ENCODE measurements at places on chromosomes 3 and 15. TPM values are rescaled to one million over a fixed set of nuclear protein-coding genes. Genes with fewer than 3 reads are reported as not detected.

DNA sequence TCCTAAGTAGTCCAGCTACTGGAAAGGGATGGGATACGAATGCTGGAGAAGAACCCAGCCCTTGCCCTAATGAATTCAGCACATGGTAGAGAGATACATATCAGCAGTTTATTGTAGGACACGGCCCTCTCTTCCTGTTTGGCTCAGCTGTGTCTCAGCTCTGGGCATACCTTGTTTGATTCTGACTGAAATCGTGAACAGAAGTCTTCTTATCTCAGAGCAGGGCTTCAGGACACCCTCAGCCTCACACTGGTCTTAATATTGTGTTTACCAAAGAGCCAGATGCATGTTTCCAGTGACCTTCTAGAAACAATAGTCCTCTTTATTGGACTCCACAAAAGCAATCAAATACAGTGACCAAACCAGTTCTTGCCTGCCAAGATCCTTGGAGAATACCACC, 54.7 kb downstream of the FAM174B start:
- DNase-seq = peak; percentile 51

GRCh38 chr3:112474796-112475195, 24.5 kb downstream of the BTLA start:
- no peak for DNase-seq

DNA sequence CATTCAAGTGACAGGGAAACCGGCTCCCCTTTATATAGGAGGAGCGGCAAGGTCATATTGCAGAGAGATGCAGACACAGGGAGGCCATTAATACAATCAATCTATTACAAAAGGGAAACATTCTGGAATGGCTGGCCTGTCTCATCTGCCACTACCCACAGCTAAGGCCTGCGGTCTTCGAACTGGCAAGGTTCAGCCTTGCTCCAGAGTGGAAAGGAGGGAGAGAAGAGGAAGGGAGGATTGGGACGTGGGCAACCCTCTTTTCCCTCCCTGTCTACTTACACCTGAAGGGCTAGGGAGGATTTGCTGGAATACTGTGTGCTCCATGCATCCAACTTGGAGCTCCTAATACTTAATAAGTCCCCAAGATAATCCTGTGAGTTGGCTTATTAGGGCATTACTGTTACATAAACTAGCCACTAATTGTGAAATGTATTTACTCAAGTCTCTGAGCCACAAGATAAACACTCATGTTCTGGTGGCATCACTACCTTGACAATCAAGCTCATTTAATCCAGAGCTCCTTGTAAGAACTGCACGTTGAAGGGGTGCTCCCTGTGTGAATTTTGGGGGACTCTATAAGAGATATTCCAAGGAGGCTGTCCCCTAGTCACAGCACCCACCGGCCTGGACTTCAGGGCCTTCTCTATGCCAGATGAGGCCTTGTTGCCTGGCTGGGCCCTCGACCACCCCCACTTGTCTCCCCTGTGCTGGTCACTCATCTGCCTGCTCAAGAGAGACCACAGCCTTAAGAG, 19.7 kb upstream of the CCDC174 start:
- no peak for DNase-seq

- no peak for DNase-seq
Observed at GRCh38 chr3:100641471-100642032, 32.2 kb downstream of the ADGRG7 start.

DNA sequence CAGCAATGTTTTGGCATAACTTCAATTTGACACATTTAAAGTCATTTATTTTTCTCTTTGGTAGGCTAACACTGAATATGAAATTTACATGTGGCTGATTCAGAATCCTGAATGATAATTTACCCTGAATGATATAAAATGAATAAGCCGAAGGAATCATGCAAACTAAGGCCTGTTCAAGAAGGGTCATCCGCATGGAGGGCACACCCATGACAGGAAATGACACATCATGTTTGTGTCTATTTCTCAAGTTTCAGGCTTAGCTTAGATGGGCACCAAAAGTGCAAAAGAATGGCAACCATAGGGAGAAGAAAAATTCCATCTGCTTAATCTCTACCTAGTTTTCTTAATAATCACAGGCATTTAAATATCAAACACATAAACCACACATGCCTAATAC, 141.5 kb downstream of the DUT start:
- DNase-seq = peak; percentile 74

CHRFAM7A gene
- total RNA-seq = not detected

DNA sequence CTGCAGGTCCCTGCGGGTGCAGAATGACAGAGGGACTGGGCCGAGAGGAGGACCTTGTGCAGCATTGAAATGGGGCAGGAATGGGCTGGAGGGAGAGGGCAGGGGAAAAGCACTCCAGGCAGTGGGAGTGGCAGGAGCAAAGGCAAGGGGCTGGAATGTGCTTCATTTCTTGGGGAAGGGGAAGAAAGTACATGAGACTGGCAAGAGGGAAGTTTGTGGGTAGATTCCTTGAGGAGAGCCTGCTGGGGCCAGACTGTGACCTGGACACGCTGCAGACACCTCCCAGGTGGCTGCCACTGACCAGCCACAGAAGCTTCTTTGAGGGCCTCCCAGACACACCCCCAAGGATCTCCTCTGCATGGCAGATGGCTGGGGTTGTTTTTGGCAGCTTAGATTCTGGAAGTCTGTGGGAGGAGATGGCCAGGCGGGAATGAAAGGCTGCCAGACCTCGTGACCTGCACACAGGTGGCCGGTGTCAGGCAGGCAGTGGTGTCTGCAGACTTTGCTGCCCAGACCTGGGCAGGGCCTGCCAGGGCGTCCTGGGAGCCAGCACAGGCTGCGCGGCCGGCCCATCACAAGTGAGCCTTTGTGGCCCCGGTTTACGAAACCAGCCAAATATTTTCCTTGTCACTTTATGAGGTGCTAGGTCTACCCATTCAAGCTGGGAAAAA, 53.1 kb downstream of the SPSB4 start:
- no peak for DNase-seq

GP9 gene
- total RNA-seq = not detected

GRCh38 chr3:141412936-141413354, 44.6 kb downstream of the ZBTB38 start:
- no peak for DNase-seq

GRCh38 chr3:81198216-81198615, 563.2 kb downstream of the GBE1 start:
- no peak for DNase-seq

C3orf49 gene
- total RNA-seq = not detected

- no peak for DNase-seq
Observed at GRCh38 chr3:141306922-141307321, 61.4 kb upstream of the ZBTB38 start.

DNA sequence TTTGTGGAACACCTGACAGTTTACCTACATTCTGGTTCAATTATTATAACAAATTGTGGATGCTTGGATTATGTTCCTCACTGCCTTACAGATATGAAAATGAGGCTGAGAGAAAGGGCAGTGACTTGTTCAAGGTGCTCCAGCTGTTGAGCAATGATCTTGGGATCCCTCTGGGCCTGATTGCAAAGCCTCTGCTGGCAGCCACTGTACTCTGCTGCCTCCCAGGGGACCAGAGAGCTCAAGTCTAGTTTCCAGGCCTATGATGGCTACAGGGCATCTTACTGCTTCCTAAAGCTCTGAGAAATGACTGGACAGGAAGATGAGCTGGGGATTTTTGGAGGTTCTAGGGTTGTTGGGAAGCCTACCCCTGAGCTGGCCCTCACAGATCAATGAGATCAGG, 2.3 kb upstream of the SHC4 start:
- DNase-seq = peak; percentile 78

DNA sequence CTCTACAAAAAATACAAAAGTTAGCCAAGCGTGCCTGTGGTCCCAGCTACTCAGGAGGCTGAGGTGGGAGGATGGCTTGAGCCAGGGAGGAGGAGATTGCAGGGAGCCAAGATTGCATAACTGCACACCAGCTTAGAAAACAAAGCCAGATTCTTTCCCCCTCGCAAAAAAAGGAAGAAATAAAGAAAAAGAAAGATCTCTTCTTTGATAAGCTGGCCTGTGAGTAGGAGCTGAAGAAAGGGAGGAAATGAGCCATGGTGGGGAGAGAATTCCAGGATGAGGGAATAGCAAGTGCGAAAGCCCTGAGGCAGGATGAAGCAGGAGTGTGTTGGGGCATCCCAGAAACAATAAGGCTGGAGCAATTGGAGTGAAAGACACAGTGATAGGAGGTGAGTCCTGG, 24.5 kb upstream of the TOP2B start:
- peak; percentile 66 for DNase-seq

GOLGA6L10 gene
- total RNA-seq = 0.10 TPM

DNA sequence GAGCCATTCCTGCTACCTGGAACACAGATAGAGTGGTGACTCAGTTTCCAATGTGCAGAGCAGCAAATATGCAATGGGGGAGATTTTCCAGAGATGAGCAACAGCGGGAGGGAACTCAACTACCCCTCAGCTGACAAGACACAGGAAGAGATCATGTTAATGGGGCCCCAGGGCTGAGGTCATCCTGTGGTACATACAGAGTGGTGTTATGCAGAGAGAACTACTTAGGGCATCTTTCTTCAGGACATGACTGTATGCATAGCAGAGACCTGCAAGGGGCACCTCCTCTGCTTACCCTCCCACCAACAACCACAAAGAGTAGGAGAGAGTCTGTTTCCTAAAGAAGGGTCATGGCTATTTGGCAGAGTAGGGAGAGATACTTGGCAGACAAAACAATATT, 6.8 kb upstream of the TBC1D5 start:
- DNase-seq = peak; percentile 20

TMIE gene
- 0.10 TPM for total RNA-seq

CD200 gene
- 0.49 TPM for total RNA-seq

GRCh38 chr15:33425142-33425541, 114.4 kb downstream of the RYR3 start:
- peak; percentile 13 for DNase-seq

GRCh38 chr3:111737706-111738086, 121.4 kb upstream of the PHLDB2 start:
- peak; percentile 94 for DNase-seq

GRCh38 chr3:126885425-126885824, 97.5 kb upstream of the PLXNA1 start:
- DNase-seq = no peak

FOXL2 gene
- 0.36 TPM for total RNA-seq

DNA sequence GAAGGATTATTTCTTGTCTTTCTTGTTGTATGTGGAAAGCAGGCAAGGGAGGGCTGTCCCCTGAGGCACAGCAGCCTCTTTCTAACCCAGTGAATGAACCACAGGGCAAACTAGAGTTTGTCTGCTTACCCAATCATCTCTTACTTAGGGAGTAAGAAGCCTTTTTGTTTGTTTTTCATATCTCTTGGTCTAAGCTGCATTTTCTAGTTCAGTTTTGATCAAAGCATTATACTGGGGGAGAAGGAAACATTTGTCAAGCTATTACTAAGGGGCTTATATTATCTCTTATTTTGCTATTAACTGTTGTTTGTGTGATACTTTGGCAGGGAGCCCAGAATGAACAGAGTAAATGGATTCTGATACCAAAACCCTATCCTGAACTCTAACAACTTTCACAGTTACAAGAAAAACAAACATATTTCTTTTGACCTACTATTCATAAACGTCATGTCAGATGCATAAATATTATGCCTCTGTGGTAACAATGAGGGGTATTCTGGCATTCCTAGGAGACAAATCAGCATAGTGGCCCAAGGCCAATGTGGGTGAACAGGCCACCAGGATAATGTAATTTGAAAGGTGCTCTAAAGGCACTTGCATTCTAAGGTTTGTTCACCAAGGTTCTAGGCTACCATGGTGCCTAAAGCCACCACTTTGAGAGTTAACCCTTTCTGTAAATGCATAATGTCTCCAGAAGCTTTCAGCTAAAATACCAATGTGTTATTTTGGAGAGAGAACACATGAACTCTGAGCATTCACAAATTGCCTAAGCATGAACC, 271.6 kb upstream of the ZPLD1 start:
- no peak for DNase-seq

SLC22A13 gene
- 0.29 TPM for total RNA-seq

DNA sequence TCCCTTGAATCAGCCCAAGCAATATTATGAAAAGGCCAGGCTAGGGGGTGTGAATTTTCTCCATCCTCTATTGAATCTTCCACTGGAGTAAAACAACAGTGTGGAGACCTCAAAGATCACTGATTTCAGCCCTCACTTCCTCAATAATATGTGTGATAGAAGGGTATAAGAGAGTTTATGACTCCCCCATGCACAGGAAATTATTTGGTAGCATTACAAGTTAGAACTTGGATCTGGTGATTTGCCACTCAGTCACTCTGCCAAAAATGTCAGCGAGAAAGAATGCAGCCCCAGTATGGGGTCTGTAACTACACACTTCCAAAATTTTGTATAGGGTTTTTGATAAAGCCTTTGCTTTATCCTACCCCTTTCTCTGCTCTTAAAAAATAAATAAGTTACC, 81.0 kb upstream of the KCNMB2 start:
- peak; percentile 26 for DNase-seq

RYR3 gene
- under 0.01 TPM for total RNA-seq

DNA sequence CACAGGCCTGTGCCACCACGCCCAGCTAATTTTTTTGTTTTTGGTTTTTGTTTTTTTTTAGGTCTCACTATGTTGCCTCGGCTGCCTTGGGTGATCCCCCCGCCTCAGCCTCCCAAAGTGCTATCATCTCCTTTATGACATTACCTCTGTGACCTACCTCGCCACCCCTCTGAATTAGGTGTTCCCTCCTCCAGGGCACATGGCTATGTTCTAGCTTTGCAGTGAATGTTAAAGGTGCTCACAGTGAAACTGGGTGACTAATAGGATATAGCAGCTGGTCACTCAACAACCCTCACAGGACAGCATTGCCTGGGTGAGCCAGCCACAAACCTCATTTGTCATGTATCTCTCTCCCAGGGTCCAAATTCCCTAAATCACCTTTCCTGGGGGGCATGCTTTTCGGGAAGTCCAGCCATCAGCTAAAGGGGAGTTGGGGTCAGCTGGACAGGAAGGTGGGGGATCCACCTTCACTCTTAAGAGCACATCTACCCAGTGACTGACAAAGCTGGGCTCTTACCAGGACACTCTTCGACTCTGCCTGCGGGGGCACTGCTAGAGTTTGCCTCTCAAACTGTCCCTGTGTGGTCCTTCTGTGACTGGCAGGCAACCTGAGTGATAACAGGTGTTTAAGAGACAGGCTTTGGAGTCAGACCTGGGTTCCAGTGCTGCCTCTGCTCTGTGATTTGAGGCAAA, 1.6 kb upstream of the TTLL3 start:
- DNase-seq = peak; percentile 44

DNA sequence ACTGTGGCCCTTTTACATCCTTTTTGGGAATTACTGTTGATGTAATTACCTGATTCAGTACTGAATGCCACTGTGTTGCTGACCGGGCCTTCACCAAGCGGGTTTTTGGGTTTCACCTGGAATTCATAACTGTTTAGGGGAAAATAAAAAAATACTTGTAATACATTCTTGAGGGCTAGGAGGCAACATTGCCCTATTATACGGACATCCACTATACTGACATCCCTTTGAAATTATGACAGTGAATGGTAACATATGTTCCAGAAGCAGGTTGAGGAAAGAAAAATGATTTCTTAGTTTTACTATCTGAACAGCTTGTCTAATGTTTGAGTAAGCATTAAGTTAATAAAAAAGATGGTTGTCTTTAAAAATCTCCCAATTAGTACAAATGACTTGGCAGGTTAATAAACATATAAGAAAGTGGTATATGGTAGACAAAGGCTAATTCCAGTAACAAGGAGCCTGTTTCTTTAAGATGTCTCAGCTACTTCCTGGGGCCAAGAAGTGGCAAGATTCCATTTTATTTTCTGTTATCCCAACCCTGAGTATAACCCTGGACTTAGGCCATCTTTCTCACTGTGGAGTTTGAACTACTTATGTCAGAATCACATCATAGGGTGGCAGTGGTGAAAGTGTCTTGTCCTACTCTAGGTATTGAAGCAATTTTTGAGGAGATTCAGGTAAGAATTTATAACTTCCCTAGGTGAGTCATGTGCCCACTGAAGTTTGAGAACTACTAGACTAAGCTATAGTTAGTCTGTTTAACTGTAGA, 45.5 kb downstream of the TFG start:
- DNase-seq = no peak

OSTN gene
- not detected for total RNA-seq
